Stimulated activated CD4-positive, alpha-beta T cell treated with anti-CD3 and anti-CD28 coated beads, Interleukin-1b, Interleukin-23, amount 100 ng/mL, for 1 hour (primary cell): ENCODE measurements at places on chromosomes 6 and 20.

- no peak for DNase-seq
Observed at GRCh38 chr20:22523499-22524392, 60.6 kb downstream of the FOXA2 start.

DNA sequence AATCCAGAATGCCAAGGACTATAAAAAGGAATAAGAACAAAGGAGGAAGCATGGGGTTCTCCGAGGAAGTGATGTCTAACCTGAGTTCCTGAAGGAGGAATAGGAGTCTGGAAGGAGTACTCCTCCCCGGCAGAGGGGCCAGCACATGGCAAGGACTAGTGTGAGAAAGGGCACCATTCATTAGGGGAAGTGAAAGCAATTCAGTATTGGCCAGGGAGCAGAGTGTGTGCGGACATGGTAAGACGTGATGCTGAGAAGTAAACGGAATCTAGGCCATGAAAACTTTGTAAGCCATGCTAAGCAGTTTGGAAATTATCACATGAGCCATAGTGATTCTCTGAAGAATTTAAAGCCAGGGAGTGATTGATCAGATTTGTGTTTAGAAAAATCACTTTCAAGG lies 218.9 kb upstream of the PRDM1 start:
- DNase-seq, result no peak

GRCh38 chr6:25764611-25765010 lies 10.1 kb downstream of the SLC17A4 start:
- DNase-seq, result no peak

- DNase-seq, result no peak
Observed at GRCh38 chr20:24461848-24462247, 7.6 kb upstream of the SYNDIG1 start.

DNA sequence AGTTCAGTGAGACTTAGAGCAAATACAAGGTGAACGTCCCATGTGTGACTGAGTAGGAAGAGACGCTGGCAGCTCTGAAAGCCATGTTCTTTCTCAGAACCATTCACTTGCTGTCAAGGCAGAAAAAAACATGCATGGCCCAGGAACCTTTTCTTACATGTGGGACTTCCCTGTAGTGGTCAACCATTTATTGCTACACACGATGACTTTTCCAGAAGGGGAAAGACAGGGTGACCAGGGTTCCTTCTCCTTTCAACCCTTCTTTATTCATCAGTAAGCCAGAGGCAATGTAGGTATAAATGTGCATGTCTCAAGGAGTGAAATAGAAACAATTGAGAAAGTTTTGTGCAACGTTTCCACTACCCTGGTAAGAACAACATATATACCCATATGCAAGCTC lies 189.0 kb downstream of the NFATC2 start:
- DNase-seq, result no peak

GRCh38 chr6:10964684-10965083 lies 77.8 kb downstream of the SYCP2L start:
- no peak for DNase-seq

- no peak for DNase-seq
Observed at GRCh38 chr6:158142789-158143188, 25.3 kb downstream of the SERAC1 start.

GRCh38 chr20:47280668-47281067 lies 75.8 kb downstream of the ZMYND8 start:
- DNase-seq, result no peak

DNA sequence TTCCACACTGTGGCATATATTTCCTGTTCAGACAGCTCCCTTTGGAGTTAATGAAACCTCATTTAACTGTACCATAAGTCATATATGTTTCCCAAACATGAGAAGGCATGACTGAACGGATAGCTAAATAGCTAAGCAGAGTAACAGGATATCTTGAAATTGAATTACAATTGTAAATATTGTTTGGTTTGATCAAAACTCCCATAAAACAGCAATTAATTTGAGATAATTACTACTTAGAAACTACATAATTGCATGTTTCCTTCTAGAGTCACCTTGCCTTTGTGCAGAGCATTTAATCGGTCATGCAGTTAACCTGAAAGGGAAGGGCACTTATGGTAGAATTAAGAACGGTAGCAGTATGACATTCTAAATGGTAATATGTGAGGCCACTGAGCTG lies 179.0 kb upstream of the MAP3K7 start:
- DNase-seq, result no peak

GRCh38 chr20:24439737-24440387 lies 29.6 kb upstream of the SYNDIG1 start:
- no peak for DNase-seq

GRCh38 chr20:16258766-16259165 lies 314.5 kb downstream of the KIF16B start:
- no peak for DNase-seq

GRCh38 chr20:46563860-46564221 lies 13.4 kb upstream of the OCSTAMP start:
- no peak for DNase-seq

DNA sequence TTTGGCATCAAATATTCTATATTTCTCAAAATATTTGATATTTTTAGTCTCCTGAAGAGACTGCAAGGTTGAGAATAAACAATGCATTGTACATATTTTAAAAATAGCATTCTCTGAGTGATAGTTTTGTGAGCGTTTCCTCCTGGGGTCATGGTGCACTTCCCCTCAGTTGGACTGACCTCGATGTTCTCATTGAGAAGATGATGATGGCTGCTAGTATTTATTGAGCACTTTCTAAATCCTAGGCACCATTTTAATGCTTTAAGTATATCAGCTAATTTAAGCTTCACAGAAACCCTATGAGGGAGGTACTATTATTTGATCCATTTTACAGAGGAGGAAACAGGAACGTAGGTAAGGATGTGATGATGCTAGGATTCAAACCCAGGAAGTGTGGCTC lies 18.2 kb downstream of the DSE start:
- no peak for DNase-seq

DNA sequence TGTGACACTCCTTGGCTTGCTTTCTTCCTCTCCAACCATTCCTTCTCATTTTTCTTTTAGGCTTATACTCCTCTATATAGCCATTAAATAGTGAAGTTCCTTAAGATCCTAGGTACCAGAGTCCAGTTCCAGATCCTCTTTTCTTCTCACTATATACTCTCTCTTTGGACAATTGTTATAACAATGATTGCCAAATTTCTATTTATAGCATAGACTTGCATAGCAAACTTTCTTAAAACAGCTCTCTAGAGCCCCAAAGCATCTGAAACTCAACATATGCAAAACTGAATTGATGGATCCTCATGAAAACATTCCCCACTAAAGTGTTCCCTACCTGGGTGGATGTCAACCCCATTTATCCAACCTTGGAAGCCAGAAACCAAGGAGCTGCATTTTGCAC lies 13.4 kb downstream of the PHIP start:
- no peak for DNase-seq

- no peak for DNase-seq
Observed at GRCh38 chr6:135418040-135418760, 79.3 kb downstream of the AHI1 start.

- no peak for DNase-seq
Observed at GRCh38 chr6:65055545-65055944, 651.5 kb downstream of the EYS start.

GRCh38 chr20:32661820-32662528 lies 11.8 kb downstream of the C20orf203 start:
- no peak for DNase-seq

GRCh38 chr20:42204109-42204660 lies 586.0 kb upstream of the CHD6 start:
- no peak for DNase-seq

- no peak for DNase-seq
Observed at GRCh38 chr20:14538433-14538832, 201.0 kb upstream of the FLRT3 start.

DNA sequence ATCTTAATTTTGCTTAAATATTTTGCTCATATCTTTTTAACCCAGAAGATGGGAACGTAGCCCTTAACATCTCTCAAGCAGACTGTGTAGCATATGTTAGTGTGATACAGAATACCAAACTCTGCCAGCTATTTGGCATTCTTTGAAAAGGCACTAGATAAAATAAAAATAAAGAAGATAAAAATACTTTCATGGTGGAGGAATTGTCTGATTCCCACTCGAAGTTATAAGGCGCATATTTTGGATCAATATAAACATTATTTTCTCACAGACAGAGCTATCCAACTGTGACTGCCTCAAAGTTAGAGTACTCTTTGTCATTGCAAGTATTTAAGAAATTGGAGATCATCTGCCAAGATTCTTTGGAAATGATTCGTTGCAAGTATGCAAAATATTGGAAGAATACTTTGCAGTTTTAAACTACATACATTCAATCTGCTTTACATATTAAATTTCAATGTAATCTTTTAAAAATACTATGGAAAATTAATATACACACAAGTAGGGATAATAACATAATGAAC lies 10.8 kb upstream of the EEF1E1 start:
- DNase-seq, result no peak

GRCh38 chr6:8275667-8276066 lies 159.7 kb downstream of the SLC35B3 start:
- no peak for DNase-seq

DNA sequence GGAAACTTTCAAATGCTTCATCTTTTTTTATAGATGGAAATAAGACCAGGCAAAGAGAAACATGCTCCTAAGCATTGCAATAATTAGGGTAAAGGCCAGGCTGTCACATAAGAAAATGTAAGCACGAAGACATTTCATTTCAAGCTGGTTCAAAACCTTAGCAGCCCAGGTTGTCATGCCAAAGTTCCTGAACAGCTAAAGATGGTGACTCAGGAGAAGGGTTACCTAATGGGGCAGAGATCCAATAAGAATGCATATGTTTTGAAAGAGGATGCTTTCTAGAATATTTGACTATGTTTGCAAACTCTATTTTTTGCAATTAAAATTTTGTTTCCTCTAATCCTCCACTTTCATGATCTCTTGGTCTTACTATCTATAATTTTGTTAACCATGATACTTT lies 65.6 kb upstream of the PHACTR2 start:
- no peak for DNase-seq

DNA sequence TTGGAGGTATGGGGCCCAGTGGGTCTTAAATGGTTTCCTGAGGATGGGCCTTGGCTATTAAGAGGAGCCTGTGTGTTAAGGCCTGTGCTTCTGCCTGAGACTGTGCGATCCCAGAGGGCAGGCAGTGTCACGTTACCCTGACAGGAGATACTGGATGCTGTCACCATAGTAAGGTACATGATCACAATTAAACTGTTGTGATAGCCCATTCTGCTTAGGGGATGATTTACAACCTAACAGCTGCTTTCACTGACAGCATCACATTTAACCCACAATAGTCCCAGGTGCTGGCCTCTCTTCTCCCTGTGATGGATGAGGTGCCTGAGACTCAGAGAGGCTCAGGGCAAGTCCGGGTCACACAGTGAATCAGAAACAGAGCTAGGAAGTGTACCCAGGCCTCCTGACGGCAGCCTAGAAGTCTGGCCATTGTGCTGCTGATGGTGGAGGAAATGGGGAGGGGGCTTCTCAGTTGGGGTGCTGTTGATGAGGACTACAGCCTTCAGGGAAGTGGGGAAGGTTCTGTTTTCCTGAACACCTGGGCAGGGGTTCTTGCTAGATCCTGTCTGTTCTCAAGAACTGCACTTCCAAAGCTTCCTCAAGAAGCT lies 97.3 kb downstream of the MDGA1 start:
- DNase-seq, result no peak

DNA sequence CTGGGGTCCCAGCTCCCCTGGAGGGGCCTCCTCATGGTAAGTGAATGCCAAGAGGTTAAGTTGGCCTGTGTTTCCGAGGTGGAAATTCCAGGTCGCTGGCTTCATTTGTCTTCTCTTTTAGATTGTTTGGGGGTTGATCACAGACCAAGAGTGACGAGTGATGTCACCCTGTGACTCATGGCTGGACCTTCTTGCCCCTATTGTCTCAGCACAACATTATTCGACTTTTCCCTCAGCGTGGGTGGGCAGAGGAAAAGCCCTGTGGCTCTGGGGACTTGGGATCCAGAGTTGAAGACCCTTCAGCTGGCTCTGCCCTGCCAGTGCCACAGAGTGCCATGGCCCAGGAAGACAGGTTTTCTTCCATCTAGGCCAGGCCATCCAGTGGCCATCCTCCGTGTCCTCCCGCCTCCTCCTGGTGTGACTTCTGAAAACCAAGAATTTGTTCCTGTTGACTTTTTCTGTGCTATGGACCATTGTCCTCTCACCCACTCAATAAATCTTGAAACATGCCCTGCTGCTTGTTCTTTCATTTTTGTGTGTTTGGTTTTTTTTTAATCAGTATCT lies 15.4 kb upstream of the SNHG17 start:
- no peak for DNase-seq

- DNase-seq, result no peak
Observed at GRCh38 chr6:43243664-43244321, 512 bp downstream of the TTBK1 start.

DNA sequence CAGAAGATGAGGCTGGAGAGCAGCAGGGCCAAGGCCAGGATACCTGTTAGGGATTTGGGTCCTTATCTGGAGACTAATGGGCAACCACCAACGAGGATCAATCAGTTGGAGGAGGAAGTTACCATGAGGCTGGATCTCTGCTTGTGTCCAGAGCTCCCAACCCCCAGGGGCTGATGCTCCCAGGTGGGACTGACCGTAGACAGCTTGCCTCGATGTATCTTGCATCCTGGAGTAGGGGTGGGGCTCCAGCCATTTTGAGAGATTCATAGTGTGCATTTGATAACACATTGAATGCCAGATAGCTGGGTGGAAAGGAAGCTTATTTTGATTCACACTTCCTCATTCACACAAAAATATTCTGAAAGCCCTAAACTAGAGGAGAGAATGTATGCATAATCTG lies 4.6 kb upstream of the RFPL4B start:
- no peak for DNase-seq

DNA sequence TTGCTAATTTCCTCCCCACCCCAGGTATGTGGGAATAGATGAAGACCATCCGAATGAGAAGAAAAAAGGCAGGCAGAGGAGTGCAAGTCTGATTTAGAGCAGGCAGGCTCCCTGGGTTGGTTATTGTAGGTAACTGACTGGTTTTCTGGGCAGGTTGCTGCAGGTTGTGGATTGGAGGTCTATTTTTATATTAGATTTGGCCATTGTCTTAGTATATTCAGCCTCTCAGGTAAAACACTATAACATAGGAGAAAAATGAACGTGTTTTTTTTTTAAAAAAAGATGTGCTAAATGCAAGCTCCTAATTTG lies 492 bp upstream of the TBC1D7 start:
- DNase-seq, result no peak

DNA sequence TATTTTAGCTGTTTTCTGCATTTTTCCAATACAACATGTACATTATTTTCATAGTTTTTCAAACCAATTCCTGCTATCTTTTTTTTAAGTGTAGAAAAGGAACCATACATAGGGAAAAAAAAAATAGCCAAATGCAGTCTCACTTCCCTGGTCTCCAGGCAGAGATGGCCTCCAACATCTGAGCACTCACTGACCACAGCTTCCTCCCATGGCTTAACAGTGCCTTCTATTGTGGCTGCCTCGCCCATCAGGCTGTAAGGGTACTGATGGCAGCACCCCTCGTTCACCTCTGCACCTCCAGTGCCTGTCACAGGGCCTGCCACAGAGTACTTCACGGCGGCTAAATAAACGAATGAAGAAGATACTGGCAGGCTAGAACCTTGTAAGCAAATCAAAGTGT lies 591.1 kb downstream of the PTPRT start:
- DNase-seq, result no peak
